Chondrocyte (in vitro differentiated cells): ENCODE measurements at places on chromosomes 1 and 21. TPM values are rescaled to one million over a fixed set of nuclear protein-coding genes. Genes with fewer than 3 reads are reported as not detected.

Gene GCSAML
- not detected in 3 replicates for total RNA-seq

Gene CLDN17
- total RNA-seq: not detected in 3 replicates

Gene FAM72D
- 0.44 to 0.45 TPM in 2 of 3 replicates, not detected in the other for total RNA-seq

Gene HES2
- 0.15 to 0.36 TPM in 2 of 3 replicates, not detected in the other for total RNA-seq

Gene RORC
- total RNA-seq: not detected in 3 replicates

Gene SYPL2
- 0.75 to 1.3 TPM (median 1.1 TPM) in 3 replicates for total RNA-seq

Gene FNDC5
- 2.6 to 4.6 TPM (median 4.0 TPM) in 3 replicates for total RNA-seq

Gene TTLL7
- total RNA-seq: 18.3 to 22.6 TPM (median 19.5 TPM) in 3 replicates

Gene JAM2
- 6.6 to 7.1 TPM (median 7.0 TPM) in 3 replicates for total RNA-seq

Gene OR10Z1
- total RNA-seq: not detected in 3 replicates

Gene BRDT
- not detected in 3 replicates for total RNA-seq

Gene UBR4
- total RNA-seq: 133 to 144 TPM (median 135 TPM) in 3 replicates

Gene KCNN3
- 0.92 to 1.8 TPM (median 1.5 TPM) in 3 replicates for total RNA-seq

Gene S100A2
- 15.4 to 22.2 TPM (median 18.9 TPM) in 3 replicates for total RNA-seq

Gene PTPN7
- not detected in 3 replicates for total RNA-seq

Gene NES
- total RNA-seq: 6.0 to 11.6 TPM (median 6.9 TPM) in 3 replicates
